ENCODE measurements at places on chromosomes 6 and 20.

GRCh38 chr6:164825386-164825785, 484.0 kb downstream of the C6orf118 start:
- DNase-seq: no peak

DNA sequence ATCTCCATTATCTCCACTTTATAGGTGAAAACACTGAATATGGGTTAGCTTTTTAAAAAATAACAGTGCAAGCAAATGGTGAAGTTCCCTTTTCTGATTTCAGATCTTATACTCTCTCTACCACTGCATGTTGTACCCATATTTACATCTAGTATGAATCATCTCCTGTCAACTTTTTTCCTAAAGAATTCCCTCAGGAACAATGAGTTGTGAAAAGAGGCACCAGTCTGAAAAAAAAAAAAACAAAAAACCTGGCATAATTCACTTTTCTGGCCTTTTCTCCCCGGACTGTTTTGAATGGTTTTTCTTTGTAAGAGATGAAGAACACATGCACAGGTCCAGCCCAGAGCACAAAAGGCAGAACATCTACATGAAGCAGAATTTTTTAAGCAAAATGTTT, 596.0 kb downstream of the COL12A1 start:
- no peak for DNase-seq

DNA sequence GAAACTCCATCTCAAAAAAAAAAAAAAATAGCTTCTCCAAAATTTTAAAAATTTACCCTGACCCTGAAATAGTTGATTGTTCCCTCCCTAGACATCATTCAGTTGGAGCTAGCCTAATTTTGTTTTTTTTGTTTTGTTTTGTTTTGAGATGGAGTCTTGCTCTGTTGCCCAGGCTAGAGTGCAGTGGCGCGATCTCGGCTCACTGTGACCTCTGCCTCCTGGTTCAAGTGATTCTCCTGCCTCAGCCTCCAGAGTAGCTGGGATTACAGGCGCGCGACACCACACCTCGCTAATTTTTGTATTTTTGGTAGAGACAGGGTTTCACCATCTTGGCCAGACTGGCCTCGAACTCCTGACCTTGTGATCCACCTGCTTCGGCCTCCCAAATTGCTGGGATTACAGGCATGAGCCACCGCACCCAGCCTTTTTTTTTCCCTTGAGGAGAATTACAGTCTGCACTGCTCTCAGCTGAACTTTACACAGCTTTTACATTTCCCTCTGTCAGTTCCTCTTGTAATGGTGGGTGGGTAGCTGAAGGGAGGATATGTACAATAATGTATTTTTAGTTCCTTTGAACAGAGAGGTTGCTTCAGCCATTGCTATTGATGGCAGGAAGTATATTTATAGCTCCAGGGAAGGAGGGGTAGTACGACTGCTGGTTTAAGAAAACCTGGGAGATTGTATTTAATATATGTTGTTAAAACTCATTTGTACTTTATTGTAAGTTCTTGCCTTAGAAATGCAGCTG, 27.7 kb downstream of the PTPRA start:
- no peak for DNase-seq

DNA sequence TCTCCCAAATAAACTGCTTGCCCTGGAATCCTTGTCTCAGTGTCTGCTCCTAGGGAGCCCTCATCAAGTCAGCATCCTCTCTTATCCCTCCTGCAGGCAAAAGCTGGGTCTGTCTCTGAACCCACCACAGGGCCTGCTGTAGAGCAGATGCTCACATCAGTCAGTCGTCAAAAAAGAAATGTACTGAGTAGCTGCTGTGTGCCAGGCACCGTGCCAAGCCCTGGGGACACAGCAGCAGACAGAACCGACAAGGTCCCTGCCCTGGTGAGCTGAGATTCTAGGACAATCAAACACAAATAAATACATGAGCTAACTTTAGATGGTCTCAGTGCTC, 68.5 kb downstream of the EYA2 start:
- no peak for DNase-seq

DNA sequence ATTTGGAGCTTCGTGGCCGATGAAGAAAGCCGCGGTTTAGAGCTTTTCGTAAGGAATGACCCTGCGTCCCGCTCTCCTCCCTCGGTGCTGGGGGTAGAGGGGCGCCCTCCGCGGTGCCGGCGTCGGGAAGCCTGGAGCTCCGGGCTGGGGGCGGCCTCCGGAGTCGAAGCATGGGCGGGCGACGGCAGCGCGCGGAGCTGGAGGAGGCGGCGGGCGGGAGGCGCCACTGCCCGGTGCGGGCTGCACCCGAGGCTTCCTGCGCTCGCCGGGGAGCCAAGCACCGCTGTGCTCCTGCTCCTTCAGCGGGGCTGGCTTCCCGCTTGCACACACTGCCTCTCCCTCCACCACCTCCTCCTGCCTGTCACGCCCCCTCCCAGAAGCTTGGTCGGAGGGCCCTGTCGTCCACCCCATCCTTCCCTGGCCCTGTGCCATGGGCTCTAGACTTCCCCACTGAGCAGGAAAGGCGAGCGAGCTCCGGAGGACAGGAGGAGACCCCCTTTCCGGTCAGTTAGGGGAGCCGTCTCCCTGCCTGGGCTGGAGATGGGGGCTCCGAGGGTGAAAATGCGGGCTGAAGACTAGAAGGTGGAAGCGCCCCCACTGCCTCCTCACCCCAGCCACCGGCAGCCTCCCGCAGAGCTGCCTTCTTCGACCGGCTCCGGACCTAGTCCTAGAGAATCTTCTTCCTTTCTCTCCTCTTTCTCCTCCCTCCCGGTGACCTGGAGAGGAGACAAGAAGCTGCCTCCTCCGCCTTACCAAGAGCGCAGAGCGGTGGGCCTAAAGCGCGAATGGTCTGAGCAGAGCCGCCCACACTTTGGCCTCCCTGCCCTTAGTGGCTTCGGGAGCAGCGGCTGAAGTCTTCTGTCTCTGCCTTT, 1.8 kb downstream of the CDH4 start:
- DNase-seq: no peak

DNA sequence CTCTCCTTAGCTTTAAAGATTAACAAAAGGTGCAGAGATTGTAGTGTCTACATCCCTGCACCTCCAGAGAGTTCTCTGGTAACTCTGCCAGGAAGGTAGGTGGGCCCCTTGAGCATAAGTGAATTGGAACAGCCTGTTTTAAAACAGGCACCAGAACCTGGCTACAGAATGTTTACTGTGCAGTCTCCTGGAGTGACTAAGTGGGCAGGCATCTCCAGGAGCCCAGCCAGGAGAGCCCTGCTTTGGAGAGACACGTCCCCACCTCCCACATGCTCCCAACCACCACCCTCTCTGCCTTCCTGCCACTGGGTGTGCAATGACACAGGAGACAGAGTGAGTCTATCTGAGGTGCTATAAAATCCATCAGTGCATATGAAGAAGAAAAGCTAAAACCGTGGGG, 110.3 kb upstream of the EYA4 start:
- no peak for DNase-seq

GRCh38 chr6:65088575-65088974, 618.5 kb downstream of the EYS start:
- no peak for DNase-seq

GRCh38 chr6:1581120-1581991, 28.4 kb upstream of the FOXC1 start:
- no peak for DNase-seq

GRCh38 chr20:51402201-51402600, 140.3 kb downstream of the NFATC2 start:
- peak; percentile 23 for DNase-seq

DNA sequence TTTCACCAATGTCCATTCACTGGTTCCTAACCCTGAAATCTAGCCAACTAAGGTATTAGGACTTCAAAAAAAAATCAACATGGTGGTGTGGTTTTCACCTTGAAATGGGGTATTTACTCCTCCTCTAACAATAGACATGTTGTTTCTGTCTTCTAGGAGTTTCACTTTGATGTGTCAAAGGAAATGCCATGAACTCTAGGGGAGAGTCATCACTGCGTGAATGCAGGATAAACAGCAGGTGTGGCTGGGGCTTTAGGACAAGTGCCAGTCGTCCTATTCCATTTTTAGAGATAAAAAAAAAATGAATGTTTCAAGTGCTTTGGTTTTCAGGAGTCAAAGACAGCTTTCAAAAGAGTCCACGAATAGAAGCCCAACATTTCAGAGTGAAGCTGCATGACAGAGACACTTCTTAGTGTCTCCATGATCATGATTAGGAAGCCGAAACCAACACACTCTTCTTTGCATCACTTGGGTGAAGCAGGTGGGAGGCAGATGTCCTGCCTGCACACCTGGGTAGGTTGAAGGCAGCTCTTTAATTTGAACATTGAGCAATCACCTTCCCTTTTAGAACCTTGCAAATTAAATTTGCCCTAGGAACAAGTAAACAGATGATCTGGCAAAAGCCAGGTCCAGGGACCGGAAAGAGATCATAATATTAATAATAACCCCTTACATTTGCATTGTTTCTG, 328.5 kb upstream of the PRDM1 start:
- no peak for DNase-seq

GRCh38 chr6:1963596-1963995, 281.8 kb downstream of the GMDS start:
- no peak for DNase-seq

- no peak for DNase-seq
Observed at GRCh38 chr20:63856098-63856511, 5.2 kb upstream of the ABHD16B start.

DNA sequence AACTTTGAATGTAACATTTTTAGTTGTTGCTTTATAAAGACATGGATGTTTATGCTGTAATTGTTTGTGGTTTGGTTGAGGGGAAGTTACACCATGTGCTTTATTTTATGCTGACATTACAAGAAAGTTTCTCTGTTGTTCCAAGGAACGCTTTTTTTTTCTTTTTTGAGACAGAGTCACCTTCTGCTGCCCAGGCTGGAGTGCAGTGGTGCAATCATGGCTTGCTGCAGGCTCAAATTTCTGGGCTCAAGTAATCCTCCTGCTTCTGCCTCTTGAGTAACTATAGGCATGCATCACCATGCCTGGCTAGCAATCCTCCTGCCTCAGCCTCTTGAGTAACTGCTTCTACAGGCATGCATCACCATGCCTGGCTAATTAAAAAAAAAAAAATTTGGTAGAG, 21.0 kb upstream of the IFNGR1 start:
- DNase-seq: peak; percentile 80

- DNase-seq: no peak
Observed at GRCh38 chr6:40473026-40473425, 114.1 kb downstream of the LRFN2 start.

DNA sequence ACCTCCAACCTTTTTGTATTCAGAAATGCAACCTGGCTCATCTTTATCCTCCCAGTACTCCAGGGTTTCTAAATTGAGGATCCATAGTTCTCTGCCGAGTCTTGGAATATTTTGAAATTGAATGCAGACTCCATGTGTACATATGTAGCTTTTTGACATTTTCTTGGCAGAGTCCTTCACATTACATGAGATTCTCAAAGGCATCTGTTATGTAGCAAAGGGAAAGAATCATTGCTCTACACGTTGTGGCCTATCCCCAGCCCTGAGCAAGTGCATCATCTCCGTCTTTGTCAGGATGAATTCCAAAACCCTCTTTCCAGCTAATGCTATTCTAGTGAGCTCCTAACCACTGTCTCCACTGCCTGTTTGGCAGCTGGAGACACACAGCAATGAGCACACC, 742.9 kb downstream of the DHX35 start:
- no peak for DNase-seq

DNA sequence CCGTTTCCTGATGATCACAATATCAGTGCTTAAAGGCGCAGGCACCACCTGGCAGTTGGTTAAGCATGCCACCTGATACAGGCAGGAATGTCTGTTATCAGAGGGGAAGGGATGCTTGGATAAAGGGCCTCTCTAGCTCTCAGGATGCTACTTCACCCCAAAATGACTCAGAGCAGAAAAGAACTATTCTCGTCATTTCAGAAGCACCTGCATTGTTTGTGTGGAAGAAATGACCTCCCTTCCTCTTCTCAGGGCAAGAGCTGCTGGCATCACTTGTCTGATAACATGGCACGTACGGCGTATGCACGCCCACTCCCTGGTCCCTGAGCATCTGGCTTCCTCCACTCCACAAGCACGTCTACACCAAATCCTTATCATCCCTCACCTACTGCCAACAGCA, 47.3 kb downstream of the ATP9A start:
- DNase-seq: no peak
